Stimulated activated CD4-positive, alpha-beta T cell treated with anti-CD3 and anti-CD28 coated beads, Interleukin-15, amount 100 ng/mL, for 24 hours (primary cell): ENCODE measurements at places on chromosomes 12 and 14.

GRCh38 chr14:79709573-79709972 lies 501.7 kb downstream of the DIO2 start:
- no peak for DNase-seq

- no peak for DNase-seq
These were observed 451.8 kb upstream of the STXBP6 start for GRCh38 chr14:25501749-25502148.

GRCh38 chr14:45838597-45838996 lies 585.6 kb upstream of the MIS18BP1 start:
- no peak for DNase-seq

DNA sequence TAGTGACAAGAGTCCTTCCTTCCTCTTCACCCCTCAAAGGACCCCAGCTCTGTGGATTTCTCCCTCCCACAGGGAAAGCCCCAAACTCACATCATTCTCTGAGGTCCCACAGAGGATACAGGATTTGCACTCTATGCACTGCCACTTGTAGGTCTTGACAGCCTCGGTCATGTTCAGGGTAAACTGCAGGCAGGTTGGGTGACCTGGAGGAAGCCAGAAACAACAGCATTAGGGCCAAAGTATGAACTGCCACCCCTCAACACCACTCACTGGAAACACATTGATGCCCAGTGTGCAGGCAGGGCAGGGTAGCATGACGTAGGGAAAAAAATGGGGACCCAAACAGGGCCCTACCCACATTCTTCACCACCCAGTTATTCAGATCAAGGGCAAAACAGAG lies 264.4 kb downstream of the DPF3 start:
- no peak for DNase-seq

DNA sequence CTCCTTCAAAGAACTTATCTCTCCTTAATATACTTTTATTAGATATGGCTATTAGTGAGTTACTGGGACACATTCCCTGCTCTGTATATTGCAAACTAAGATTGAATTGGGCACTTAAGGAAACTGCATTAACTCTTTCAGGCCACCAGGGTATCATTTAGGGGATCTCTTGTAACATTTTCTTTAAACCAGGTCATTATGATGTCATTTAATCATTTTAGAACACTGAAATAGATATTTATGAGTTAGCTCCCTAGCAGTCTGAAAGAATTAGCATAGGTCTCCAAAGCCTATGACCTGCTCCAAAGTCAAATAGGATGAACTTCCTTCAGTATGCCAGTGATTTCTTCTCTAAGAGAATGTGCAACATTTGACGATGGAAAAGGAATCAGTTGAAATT lies 506.9 kb downstream of the FOXG1 start:
- no peak for DNase-seq

DNA sequence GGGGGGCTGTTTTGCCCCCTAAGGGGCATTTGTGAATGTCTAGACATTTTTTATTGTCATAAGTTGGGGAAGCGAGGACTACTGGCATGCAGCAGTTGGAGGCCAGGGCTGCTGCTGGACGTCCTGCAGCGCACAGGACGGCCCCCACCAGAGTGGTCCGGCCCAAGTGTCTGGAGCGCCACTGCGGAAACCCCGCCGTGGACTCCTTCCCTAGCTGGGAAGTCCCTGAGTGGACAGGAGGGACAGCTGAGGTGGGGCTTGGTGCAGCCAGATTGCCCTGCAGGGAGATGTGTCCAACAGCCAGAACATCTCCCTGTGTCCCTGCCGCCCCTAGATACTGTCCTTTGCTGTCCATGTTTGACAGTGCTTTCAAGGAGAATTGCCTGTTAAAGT lies 5.5 kb downstream of the CKB start:
- DNase-seq, result no peak

DNA sequence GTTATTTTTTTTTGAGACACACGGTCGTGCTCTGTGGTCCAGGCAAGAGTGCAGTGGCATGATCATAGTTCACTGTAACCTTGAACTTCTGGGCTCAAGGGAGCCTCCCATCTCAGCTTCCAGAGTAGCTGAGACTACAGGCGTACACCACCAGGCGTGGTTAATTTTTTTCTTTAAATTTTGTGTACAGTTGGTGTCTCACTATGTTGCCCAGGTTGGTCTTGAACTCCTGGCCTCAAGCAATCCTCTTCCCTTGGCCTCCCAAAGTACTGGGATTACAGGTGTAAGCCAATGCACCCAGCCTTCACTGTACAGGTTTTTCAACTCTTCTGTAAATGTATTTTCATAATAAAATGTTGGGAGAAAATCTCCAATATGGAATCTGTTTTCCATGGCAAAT lies 5.7 kb upstream of the KLC1 start:
- DNase-seq, result no peak

DNA sequence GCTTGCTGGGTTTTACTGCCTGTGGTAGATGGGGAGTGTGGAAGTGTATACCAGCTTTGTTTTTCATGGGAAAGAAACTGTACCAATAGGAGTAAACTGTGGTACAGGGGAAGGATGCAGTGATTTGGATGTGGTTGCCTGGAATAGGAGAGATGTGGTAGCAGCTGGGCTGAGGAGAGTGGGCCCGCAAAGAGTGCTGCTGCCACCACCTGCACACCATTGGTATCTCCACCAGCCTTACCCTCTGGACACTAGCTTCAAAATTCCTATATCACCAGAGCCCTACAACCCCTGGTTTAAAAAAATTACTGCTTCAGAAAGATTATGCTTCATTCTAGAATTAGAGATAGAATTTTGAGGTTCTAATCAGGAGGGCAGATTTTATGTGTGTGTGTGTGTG lies 53.6 kb downstream of the AKAP6 start:
- no peak for DNase-seq

- DNase-seq, result no peak
These were observed 119.4 kb downstream of the CAND1 start for GRCh38 chr12:67388331-67389138.

DNA sequence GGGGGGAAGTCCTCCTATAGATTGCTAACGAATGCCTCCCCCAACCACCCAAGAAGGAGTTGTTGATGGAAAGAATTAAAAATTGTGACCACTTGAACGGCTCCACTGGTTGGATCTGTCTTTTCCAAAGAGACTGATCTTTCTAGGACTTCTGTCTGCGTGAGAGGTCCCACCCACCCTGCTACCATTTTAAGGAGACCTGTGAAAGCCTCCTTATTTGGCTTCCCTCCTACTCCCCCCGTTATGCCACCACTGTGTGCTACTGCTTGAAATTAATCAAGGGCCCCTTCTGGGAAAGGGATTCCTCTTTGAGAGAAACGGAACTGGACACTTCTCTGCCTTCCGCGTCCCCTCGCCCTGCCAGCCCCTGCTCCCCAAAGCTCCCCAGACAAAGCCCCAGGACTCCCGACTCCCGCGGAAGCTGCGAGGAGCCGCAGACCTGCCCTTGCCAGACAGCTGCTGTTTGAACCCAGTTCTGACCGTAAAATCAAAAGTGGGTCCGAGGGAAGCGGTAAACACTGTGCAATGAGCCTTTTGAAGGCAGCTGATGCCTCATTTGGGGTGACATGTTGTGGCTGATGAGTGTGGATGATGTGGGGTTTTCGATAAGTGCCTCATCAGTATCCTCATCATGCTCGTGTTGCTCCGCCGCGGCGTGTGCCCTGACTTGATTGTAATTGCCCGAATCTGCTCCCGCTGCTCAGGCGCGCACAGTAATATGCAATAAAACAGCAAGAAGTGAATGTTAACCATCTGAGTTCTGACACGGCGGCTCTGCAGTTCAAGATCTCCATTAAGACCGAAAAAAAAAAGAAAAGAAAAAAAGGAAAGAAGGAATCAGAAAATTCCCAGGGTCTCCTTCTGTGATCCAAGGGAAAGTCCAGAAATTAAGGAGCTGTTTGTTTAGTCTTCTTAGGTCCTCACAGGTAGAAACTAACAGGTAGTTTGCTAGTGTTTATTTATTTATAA lies 48.2 kb downstream of the MBIP start:
- DNase-seq, result peak; percentile 47

GRCh38 chr12:31477687-31478086 lies 113.2 kb downstream of the DENND5B start:
- DNase-seq, result no peak

DNA sequence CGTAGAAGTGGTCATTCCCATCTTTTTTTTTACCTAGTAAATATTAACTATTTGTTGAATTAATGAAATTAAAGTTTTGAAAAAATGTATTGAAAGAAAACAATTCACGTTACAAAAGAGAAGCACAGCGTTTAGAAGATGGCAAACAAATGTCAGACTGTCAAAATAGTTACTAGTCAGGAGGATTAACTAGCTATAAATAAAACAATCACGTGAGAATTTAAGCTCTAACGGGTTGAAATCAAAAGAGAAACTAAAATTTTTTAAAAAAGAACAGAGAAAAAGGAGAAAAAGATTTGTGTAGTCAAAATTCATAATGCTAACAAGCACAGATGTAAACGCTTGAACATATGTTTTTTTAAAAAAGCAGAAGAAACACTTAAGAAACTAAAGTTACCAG lies 26.4 kb downstream of the DDHD1 start:
- no peak for DNase-seq

- no peak for DNase-seq
These were observed 24.1 kb upstream of the PLEKHG3 start for GRCh38 chr14:64680013-64680713.

GRCh38 chr12:67676624-67677023 lies 28.1 kb downstream of the DYRK2 start:
- DNase-seq, result no peak

DNA sequence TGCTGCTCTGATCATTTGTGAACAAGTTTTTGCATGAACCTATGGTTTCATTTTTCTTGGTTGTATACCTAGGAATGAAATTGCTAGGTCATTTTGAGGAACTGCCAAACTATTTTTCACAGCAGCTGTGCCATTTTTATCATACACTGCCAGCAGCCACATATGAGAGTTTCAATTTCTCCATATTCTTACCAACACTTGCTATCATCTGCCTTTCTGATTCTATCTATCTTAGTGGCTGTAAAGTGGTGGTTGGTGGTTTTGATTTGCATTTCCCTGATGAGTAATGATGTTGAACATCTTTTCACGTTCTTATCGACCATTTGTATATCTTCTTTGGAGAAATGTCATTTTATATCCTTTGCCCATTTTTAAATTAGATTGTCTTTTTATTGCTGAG lies 146.1 kb downstream of the C12orf75 start:
- DNase-seq, result no peak

GRCh38 chr12:118188690-118189371 lies 52.9 kb downstream of the PEBP1 start:
- DNase-seq, result no peak

DNA sequence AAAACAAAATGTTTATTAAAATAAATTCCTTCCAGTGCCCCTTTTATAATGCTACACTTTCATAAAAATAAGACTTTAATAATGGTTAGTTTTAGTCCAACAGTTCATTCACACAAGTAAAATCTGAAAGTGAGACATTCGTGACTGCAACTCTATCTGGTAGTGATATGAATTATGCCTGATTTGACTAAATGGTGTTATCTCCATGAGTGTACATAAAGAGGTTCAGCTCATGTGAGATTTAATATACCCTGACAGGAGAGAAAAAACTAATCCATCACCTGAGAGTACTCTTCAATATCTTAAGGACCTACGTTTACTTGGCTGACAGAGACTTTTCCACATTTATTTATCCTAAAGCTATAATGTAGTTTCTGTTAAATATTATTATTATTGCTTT lies 34.0 kb downstream of the ERO1A start:
- no peak for DNase-seq

DNA sequence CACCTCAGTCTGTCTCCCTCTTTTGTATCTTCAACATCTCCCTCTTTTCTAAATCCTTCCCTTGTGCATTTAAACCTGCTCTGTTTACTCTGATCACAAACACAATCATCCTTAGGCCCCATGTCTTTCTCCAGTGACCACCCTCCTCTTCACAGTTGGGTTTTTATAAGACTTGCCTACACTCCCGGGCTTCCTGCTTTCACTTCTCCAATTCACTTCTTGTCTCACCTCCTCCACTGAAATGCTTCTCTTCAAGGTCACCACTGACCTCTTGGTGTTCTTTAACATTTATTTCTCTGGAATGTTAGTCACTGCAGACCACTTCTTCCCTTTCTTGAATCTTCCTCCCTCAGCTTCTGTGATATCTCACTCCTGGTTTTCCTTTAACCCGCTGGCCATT lies 8.7 kb upstream of the SMCO2 start:
- DNase-seq, result no peak

- no peak for DNase-seq
These were observed 68.9 kb downstream of the KDM2B start for GRCh38 chr12:121511916-121512315.

DNA sequence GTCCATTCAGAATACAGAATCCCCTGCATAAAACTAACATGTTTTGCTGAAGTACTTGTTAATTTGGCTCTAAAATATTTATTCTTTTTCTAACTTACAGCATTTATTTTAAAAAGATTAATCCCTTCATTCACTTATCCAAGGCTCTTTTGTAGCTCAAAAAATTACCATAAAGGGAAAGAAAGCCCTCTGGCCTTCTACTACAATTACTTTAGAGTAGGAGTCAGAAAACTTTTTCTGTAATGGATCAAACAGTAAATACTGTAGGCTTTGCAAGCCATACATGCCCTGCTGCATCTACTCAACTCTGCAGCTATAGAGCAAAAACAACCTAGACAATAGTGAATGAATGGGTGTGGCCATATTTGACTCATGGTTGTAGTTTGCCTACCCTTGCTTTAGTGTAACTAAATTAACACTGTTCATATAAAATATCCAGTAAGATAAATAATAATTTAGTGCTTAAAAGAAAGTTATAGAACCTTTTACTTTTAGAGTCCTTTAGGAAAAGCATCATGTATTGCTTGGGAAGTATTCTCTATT lies 74.2 kb upstream of the ZFP36L1 start:
- DNase-seq, result no peak

DNA sequence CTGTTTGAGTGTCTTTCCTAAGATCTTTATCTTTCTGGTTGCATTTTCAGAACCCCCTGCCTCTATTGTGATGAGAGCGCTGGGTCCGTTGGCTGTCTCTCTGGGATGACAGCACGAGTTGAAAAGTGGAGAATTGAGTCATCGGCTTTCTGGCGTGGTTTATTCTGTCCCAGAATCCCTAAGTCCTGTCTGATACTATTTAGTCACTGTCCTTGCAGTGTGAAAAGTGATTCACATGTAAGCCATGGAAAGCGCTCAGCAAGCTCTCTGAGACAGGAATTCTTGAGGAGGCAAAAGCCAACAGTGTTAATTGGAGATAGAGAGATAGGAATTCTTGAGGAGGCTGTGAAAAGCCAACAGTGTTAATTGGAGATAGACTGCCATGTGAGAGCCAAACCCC lies 121.7 kb downstream of the CHST11 start:
- peak; percentile 62 for DNase-seq

- no peak for DNase-seq
These were observed 38.0 kb downstream of the LTBP2 start for GRCh38 chr14:74574090-74574433.

GRCh38 chr12:56635806-56636674 lies 5.9 kb upstream of the BAZ2A start:
- peak; percentile 92 for DNase-seq
